MM.1S (cell line): ENCODE measurements at places on chromosomes 4 and X.

GRCh38 chr4:45776146-45776545 lies 347.7 kb downstream of the GABRG1 start:
- no peak for DNase-seq

DNA sequence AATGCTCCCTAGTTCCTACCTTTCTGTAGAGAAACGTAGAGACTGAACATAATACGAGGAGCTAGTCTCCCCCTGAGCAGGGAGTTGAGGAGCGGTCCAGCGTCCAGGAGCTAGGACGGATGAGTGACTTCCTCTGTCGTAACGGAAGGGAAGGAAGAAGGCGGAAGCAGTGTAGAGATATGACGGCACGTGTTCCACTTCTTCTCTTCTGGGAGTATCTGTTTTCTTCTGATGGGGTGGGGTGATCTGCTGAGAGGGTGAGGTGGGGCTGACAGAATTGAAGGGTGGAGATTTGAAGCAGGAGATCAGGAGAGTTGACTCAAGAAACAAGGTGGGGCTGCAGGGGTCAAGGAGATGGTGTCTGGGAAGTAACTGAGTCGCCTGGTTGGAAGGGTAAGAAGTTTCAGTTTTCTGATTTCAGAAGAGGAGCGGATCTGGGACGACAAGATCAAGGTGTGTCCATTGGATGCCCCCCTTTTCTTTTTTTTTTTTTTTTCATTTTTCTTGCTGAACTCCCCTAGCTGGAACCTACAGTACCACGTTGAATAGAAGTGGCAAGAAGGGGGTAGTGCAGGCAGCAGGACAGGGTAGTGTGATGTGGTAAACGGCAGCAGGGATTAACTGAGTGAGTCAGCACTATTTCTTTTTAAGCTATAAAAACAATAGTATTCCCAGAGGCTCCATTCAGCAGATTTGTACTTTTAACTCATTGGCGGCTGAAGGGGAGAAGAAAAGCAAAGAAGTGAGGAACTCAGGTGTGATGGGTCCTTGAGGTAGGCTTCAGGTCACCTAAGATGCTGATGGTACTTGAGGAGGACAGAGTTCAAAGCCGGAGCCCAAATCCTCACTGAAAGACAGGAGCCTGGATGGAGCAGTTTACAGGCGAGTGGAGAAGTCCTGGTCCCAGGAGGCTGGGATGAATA lies 50.8 kb upstream of the SETD7 start:
- peak; percentile 45 for DNase-seq

GRCh38 chrX:154477891-154478477 lies 1.1 kb downstream of the LAGE3 start:
- no peak for DNase-seq

GRCh38 chr4:33071535-33071934 lies 2351.4 kb downstream of the PCDH7 start:
- DNase-seq = no peak

GRCh38 chrX:54640103-54640690 lies 110.2 kb downstream of the GNL3L start:
- no peak for DNase-seq

- peak; percentile 58 for DNase-seq
Measured at GRCh38 chrX:13000301-13000811, 25.4 kb downstream of the TMSB4X start.
